ENCODE measurements at places on chromosomes 11 and 22.

- no peak for DNase-seq
Measured at GRCh38 chr11:131533998-131534397, 163.6 kb downstream of the NTM start.

GRCh38 chr11:123624974-123625373 is 29.4 kb downstream of the SCN3B start:
- DNase-seq = no peak

DNA sequence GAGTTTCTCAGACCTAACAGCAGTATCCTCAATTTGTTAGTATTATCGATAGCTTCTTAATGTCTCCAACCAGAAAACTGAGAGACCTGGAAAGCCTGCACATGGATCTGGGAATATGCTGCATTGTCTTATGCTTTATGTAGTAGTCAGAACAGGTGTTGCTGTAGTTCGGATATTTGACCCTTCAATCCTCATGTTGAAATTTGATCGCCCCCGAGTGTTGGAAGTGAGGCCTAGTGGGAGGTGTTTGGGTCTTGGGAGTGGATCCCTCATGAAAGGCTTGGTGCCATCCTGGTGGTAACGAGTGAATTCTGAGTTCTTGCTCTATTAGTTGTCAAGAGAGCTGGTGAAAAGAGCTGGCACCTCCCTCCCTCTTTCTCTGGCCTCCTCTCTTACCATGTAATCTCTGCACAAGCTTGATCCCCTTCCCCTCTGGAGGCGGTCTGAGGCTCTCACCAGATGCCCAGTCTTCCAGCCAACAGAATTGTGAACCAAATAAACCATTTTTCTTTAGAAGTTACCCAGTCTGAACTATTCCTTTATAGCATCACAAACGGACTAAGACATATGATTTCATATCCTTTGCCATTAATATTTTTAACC is 227.1 kb downstream of the DDX10 start:
- no peak for DNase-seq

GRCh38 chr11:124987096-124987495 is 33.1 kb downstream of the CCDC15 start:
- no peak for DNase-seq

GRCh38 chr11:106461839-106462545 is 384.5 kb downstream of the AASDHPPT start:
- DNase-seq = peak; percentile 27

DNA sequence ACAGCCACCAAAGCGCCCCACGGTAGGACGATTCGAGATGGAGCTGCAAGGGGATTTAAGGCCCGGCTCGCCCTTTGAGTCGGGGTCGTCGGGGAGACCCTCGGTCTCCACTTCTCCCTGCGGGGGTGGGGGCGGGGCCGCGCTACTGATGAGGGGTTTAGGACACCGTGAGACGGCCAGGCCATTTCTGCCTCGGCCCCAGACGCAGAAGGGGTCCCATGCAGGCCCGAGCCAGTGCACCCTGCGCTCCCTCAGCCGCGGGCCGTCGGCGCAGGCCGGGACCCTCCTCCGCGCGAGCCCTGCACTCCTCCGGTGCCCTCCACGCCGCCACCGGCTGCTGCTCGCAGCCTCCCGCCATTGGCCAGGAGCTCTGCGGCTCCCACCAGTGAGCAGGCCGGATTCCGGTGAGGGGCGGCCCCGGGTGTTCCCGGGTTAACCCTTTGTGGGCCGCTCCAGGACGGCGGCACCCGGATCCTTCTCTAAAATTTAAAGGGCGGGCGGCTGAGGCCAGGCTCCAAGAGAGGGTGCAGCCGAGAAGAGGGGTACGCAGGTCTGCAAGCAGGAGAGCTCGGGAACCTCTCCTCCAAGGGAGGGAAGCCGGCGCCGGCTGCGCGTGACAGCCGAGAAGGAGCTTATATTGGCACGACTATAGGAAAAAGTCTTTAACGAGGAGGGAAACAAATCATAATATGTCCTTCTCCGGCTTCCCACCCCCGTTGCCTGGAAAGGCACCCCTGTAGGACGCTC is 18.0 kb downstream of the CREB3L1 start:
- peak; percentile 94 for DNase-seq

GRCh38 chr22:47282366-47282765 is 519.9 kb downstream of the TBC1D22A start:
- no peak for DNase-seq

DNA sequence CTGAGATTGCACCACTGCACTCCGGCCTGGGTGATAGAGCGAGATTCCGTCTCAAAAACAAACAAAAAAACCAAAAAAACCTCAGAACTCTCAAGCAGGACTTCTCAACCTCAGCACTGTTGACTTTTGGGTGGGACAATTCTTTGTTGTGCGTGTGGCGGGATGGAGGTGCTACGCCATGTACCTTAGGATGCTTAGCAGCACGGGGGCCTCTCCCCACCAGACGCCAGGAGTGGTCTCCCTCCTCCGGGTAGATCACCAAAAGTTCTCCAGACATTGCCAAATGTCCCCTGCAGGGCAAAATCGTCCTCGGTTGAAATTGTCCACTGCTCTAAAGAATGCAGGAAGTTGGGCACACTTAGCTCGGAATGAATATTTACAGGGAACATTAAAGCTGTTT is 26.9 kb upstream of the ATXN10 start:
- DNase-seq = no peak

GRCh38 chr11:113960702-113961330 is 14.1 kb upstream of the HTR3A start:
- DNase-seq = no peak

Data from GM23338 (cell line).